ENCODE measurements at places on chromosomes 1 and 21.

DNA sequence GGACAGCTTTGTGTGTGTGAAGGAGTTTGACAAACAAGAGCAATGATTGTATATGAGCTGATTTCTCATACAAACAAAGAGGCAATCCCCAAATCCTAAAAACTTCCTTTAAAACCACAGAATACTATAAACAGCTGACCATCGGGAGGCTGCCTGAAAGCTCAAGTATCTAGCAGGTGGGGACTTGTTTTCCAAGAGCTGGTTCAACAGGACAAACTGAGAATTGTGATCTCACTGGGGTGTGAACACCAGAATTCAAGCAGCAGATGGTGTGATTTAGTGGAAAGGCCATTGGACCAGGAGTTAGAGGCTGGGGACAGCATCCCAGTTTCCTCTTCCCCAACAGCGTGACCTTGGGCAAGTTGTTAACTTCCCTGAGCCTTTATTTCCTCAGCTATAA lies 13.9 kb downstream of the LMX1A start:
- DNase-seq = no peak

DNA sequence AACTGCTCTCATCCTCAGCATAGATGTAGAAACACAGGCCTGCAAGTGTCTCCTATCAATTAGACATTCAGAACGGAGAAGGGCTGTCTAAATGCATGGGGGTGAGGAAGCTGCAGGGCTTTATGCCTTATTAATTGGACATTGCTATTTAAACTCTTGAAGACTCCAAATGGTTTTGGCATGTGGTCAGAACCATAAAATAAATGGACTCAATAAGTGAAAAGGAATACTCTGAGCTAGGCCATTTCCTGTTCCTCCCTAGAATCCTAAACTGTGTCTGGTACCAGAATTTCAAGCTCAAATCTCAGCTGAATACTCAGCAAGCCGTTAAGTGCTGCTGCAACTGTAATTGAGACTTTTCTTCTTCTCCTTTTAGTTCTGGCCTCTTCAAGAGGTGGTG lies 80.4 kb upstream of the C1orf87 start:
- no peak for DNase-seq

GRCh38 chr1:191508239-191508638 lies 650.0 kb upstream of the RGS18 start:
- no peak for DNase-seq

GRCh38 chr1:237748171-237748960 lies 142.4 kb downstream of the ZP4 start:
- DNase-seq = no peak
